NCI-H1694 treated with DMSO at 0.1 percent for 48 hours (cell line): ENCODE measurements at places on chromosomes 6 and 20.

DNA sequence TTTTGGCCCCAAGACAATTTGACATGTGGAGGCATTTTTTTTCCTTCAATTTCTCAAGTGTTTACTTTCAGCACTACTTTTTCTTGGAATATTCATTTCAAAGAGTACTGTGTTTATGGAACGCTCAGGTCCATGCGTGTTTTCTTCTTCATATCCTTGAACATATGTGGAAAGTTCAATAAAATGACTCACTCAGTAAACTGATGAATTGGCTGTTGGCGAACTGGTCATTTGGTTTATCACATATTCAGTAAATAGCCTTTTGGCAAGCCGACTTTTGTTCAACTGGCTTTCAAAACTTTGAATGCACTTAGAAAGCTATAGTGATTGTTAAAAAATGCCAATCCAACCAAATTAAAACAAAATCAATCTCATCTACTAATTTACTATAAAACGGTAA lies 964.6 kb upstream of the SLC35B3 start:
- DNase-seq, result no peak

- DNase-seq, result no peak
Observed at GRCh38 chr20:2507875-2508630, 662 bp downstream of the ZNF343 start.

GRCh38 chr6:40504274-40504673 lies 82.9 kb downstream of the LRFN2 start:
- DNase-seq, result no peak

- peak; percentile 3 for DNase-seq
Observed at GRCh38 chr6:138517635-138518034, 18.3 kb upstream of the NHSL1 start.

DNA sequence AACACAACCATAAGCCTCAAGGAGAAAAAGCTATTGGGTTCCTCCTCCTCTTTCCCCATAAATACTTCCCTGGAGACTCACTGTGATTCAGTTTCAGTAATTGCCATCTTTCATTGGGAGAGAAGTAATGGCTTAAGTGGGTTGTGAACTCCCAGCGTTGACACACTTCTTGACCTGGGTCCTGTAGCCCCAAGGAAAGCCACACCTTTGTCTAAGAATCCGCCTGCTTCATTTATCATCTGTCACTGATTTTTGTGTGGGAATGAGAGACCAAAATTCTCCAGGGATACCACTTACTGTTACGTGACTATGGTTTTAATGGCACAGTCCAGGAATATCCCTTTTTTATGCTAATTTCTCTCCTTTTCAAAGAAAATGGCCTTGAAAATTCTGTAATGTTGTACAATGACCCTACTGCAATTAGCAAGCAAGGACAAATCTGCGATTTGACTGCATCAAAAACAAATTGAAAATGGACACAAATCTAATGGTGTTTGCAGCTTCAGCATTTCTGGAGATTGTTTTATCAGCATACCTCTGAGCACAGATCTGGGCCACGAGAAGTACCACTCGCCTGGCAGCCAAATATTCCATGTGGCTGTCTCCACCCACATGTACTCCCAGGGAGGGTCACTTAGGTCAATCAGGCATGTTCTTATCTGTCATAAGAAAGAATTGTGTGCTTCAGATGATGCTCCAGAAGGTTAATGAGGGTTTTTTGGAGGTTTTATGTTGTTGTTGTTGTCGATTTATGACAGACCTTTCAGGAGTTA lies 29.8 kb downstream of the DCBLD1 start:
- DNase-seq, result no peak

DNA sequence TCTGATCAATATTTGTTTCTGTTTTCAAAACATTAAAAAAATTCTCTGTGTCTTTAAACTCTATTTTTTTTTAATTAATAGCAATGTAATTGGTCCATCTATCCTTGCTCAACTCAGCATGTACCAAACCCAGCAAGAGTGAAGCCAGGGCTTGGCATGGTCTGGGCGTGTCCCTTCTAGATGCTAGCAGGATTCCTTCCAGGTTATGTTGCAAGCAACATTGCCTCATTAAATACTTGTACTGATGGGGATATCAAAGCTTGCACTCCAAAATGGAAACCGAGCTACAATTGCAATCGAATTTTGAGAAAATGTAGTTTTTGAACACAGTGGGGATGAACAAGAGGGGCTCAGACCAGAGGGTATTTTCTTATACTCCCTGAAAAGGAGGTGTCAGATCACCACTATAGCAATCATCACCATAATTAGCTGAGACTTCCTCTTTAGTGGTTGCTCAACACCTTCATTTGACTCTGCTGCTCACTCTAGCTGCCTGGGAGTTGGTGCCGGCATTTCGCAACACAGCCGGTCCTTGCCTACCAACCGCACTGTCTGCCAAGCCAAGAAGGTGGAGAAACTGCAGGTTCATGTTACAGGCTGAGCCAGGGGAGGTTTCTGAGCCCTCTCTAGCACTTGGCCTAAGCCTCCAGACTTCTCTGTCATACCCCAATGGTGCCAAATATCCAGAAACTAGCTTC lies 67.8 kb upstream of the RALGAPA2 start:
- DNase-seq, result no peak
